ENCODE measurements at places on chromosomes 2 and 18. TPM values are rescaled to one million over a fixed set of nuclear protein-coding genes. Genes with fewer than 3 reads are reported as not detected.
A peak's percentile ranks its signal among the peaks of the same experiment; 100 is the strongest.

DNA sequence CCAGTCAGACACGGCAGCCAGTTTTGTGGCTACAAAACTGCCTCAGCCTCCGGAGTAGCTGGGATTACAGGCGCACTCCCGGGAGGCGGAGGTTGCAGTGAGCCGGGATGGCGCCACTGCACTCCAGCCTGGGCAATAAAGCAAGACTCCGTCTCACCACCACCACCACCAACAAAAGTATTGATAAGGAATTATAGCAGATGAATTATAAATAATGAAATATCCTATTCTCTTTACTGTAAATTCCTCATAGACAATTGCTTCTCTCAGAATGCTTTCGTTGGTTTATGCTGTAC, 1.4 kb upstream of the FAM161A start:
- peak overlapping the region; percentile 85 for H3K4me3 ChIP-seq
- H3K27ac ChIP-seq = peak overlapping the region; percentile 69
- H3K27me3 ChIP-seq = no peaks in the 10 kb centered on the region
- peaks cover 16% of the 10 kb centered on the region for H3K4me1 ChIP-seq

DNA sequence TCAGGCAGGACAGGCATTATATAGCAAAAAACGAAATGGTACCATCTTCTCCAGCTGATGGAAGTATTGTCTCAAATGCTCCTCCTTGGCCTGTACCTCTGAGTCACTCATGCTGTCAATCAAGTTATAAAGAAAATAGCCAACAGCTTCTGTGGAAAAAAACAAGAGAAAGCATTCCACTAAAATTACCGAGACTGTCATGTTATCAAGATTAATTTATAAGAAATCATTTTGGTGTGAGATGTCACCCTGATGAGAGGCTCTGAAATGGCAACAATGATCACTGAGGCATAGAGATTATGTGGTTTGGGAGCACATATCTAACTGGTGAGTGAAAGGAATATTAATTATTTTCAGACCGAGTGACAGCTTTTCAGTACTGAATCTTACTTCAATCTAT, 47.4 kb downstream of the LRPPRC start:
- DNase-seq = no peak
- no peaks in the 10 kb centered on the region for H3K27me3 ChIP-seq
- H3K4me3 ChIP-seq = no peak overlapping the region
- no peak overlapping the region for H3K27ac ChIP-seq

DNA sequence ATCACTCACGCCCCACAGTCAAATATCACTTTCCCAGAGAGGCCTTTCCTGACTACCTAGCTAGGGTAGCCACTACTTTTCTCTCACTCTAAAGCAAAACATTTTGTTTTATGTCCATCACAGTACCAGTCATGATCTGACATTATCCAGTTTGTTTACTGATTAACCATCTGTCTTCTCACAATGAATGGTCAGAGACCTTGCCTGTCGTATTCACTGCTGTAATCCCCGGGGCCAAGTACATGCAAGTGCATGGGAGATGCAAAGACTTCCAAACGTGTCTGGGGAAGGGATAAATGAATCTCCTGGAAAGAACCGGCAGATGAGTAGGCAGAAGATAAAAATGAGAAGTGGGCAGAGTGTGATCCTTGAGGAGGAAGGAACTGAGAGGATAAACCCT, 39.7 kb downstream of the THUMPD2 start:
- no peak overlapping the region for H3K4me3 ChIP-seq

- no peaks in the 10 kb centered on the region for H3K4me1 ChIP-seq
- H3K4me3 ChIP-seq = no peak overlapping the region
- H3K27me3 ChIP-seq = no peaks in the 10 kb centered on the region
- H3K27ac ChIP-seq = no peak overlapping the region
- DNase-seq = no peak
- no peaks in the 10 kb centered on the region for H3K36me3 ChIP-seq
These were observed 834.0 kb upstream of the FSHR start for GRCh38 chr2:49988276-49988675.

GRCh38 chr2:58585233-58585632, 344.1 kb upstream of the FANCL start:
- H3K36me3 ChIP-seq = no peaks in the 10 kb centered on the region
- DNase-seq = no peak
- no peaks in the 10 kb centered on the region for H3K27me3 ChIP-seq
- H3K27ac ChIP-seq = no peak overlapping the region
- H3K4me1 ChIP-seq = no peaks in the 10 kb centered on the region

Gene DNAJC5G
- not detected for polyA plus RNA-seq

DNA sequence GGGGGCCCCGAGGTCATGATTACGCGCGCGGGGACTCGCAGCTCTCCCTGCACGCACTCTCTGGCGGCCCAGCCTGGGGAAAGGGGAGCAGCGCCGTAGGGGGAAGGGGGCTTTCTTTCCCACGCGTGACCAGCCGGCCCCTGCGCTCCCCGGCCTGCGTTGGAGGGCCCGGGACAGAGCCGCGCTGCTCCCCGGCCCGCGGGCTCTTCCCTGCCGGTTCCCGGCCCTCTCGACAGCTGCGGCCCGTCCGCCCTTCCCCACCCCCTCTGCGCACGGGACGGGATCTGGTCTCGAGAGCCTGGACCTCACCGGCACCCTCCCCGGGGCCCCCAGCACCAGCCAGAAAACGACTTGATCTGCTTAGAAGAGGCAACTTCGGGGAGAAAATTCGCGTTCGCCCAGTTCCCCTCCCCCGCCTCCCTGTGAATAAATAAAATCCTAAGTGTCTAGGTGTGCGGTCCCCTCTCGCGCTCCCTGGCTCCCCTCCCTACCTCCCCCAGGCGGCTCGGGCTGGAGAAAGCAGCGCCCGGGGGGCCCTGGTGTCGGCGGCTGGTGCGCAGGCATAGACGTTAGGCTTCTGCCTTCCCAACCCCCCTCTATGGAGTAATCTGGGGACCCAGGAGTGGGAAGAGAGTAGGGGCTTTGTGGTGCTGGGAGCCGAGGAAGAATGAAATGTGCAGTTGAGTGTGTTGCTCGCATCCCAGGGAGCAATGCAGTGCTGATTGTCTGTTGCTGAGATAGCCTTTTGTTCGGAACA, 803 bp upstream of the FIGN start:
- DNase-seq = no peak
- no peaks in the 10 kb centered on the region for H3K36me3 ChIP-seq
- H3K4me1 ChIP-seq = no peaks in the 10 kb centered on the region
- no peaks in the 10 kb centered on the region for H3K27me3 ChIP-seq
- H3K4me3 ChIP-seq = no peak overlapping the region
- no peak overlapping the region for H3K27ac ChIP-seq

Gene CYRIA
- 0.18 TPM for polyA plus RNA-seq

DNA sequence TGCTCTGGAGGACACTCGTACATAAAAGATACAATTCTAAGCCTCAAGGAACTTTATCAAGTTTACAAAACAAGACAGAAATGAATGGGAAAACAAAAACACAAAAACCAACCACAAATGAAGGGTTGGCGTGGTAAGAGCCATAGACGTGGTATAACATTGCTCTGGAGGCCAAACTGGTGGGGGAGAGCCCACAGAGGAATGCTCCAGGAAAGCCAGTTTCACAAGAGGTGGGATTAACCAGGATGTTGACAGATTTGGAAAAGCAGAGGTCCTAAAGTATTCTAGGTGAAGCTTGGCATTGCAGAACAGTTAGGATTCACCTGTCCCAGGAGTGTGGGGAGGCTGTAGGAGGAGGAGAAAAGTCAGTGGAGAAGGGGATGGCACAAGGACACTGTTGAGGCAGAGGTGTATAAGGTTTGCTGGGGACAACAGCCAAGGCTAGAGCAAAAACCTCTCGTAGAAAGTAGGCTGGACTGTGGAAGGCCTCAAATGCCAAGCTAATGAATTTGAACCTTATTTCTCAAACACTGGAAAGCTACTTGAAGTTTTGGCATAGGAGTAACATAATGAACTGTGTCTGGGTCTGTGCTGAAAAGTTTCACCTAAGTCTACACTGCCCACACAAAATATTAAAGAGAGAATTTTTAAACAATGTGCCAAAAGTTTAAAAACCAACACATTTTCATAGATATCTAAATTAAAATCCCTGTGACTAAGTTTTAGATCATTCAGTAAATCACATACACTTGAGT, 135.1 kb downstream of the THADA start:
- no peaks in the 10 kb centered on the region for H3K27me3 ChIP-seq
- no peak overlapping the region for H3K27ac ChIP-seq
- no peak for DNase-seq
- H3K4me1 ChIP-seq = no peaks in the 10 kb centered on the region
- no peak overlapping the region for H3K4me3 ChIP-seq

Gene HOXD9
- polyA plus RNA-seq = not detected

Gene G6PC2
- polyA plus RNA-seq = not detected
